ENCODE measurements at places on chromosomes 13 and 19. TPM values are rescaled to one million over a fixed set of nuclear protein-coding genes. Genes with fewer than 3 reads are reported as not detected.

- peak overlapping the region; percentile 76 for H3K27ac ChIP-seq
- H3K27me3 ChIP-seq = no peaks in the 10 kb centered on the region
- DNase-seq = peak; percentile 97
- H3K4me3 ChIP-seq = no peak overlapping the region
- H3K4me1 ChIP-seq = peaks cover 30% of the 10 kb centered on the region
These were observed 394.3 kb downstream of the FOXO1 start for GRCh38 chr13:40271931-40272775.

- no peak overlapping the region for H3K27ac ChIP-seq
- peaks cover 19% of the 10 kb centered on the region for H3K4me1 ChIP-seq
- H3K36me3 ChIP-seq = no peaks in the 10 kb centered on the region
- H3K27me3 ChIP-seq = peaks cover 11% of the 10 kb centered on the region
These were observed 2.6 kb upstream of the MEIS3 start for GRCh38 chr19:47421844-47422395.

DNA sequence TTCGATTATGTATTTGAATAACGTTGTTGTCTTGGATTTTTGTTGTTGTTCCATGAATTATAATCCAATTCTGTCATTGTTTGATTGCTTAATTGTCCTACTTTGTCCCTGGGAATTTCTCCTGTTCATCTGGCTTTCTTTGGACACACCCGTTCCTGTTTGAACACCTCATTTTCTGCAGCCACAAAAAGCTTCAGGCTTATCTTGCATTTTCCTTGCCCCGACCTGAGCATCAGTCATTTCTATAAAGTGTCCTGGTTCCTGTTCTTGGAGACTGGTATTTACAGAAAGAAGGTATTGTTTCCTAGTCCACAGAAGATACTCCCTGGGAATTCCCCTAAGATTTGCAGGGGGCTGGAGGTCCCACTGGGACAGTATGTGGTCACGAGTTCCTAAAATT, 731.8 kb upstream of the ARGLU1 start:
- no peak overlapping the region for H3K27ac ChIP-seq
- no peaks in the 10 kb centered on the region for H3K27me3 ChIP-seq
- H3K4me1 ChIP-seq = no peaks in the 10 kb centered on the region
- no peaks in the 10 kb centered on the region for H3K36me3 ChIP-seq
- H3K4me3 ChIP-seq = no peak overlapping the region

GRCh38 chr19:35055715-35056179, 14.2 kb downstream of the HPN start:
- H3K4me1 ChIP-seq = no peaks in the 10 kb centered on the region
- no peaks in the 10 kb centered on the region for H3K27me3 ChIP-seq
- no peaks in the 10 kb centered on the region for H3K36me3 ChIP-seq
- H3K4me3 ChIP-seq = no peak overlapping the region
- no peak overlapping the region for H3K27ac ChIP-seq

DNA sequence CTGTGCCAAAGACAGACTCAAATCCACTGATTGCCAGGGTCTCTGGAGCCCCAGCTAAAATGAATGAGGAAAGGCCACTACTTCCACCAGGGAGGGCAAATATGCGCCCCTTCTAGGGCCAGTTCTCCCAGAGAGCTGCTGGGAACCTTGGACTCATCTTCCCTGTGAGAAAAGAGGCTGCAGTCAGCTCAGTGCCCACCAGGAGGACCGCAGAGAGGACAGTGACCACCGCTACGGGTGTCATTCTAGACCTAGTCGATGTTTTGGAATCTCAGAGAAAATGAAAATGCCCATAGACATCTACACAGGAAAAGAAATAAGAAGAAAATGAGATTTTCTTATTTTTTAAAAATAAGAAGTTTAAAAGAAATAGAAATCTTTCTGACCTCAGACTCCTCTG, 235.1 kb downstream of the UQCRFS1 start:
- no peaks in the 10 kb centered on the region for H3K36me3 ChIP-seq
- no peaks in the 10 kb centered on the region for H3K27me3 ChIP-seq
- H3K4me3 ChIP-seq = no peak overlapping the region
- no peak for DNase-seq

GRCh38 chr13:40077396-40078027, 422.1 kb downstream of the COG6 start:
- DNase-seq = no peak
- no peak overlapping the region for H3K27ac ChIP-seq
- no peaks in the 10 kb centered on the region for H3K4me1 ChIP-seq
- no peak overlapping the region for H3K4me3 ChIP-seq

- peak overlapping the region; percentile 77 for H3K4me3 ChIP-seq
- H3K27me3 ChIP-seq = no peaks in the 10 kb centered on the region
- peaks cover 14% of the 10 kb centered on the region for H3K4me1 ChIP-seq
These were observed 654 bp downstream of the CEP89 start for GRCh38 chr19:32971012-32971595.

- H3K4me1 ChIP-seq = peaks cover 26% of the 10 kb centered on the region
- peaks cover 12% of the 10 kb centered on the region for H3K27me3 ChIP-seq
- H3K27ac ChIP-seq = no peak overlapping the region
These were observed 3.8 kb downstream of the NPAS1 start for GRCh38 chr19:47023448-47023794.

DNA sequence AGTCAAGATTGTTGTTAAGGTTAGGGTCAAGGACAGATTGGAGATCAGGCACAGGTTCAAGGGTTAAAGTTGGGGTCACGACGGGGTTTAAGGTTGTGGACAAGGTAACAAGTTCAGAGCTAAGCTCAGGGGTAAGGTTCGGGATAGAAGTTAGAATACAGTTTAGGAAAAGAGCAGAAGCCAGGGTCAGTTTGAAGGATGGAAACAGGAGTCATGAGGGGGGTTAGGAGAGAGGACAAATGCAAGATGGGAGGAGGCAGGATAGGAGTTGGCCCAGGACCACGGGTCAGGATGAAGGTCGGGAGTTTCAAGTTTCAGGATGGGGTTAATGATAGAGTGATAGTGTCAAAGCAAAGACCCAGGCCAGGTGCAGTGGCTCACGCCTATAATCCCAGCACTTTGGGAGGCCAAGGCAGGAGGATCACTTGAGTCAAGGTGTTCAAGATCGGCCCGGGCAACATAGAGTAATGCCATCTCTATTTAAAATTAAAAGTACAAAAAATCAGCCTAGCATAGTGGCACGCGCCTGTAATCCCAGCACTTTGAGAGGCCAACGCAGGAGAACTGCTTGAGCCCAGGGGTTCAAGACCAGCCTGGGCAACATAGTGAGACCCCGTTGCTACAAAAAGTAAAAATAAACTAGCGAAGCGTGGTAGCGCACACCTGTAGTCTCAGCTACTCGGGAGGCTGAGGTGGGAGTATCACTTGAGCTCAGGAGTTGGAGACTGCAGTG, 7.7 kb downstream of the NPHS1 start:
- H3K36me3 ChIP-seq = no peaks in the 10 kb centered on the region
- peaks cover 9% of the 10 kb centered on the region for H3K27me3 ChIP-seq

DNA sequence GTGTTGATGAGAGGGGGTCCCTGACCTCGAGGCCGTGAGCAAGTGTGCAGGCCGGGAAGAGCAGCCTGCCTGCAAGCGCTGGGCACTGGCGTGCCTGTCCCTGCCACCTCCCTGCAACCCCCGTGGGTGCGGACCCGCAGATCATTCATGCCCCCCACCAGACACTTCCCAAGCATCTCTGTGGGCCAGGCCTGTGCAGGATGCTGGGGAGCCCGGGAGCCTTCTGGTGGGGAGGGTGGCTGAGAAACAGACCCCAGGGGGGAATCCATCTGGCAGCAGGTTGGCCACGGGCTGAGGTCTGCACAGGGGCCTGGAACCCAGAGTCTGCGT, 18.4 kb upstream of the CACTIN start:
- no peaks in the 10 kb centered on the region for H3K27me3 ChIP-seq
- no peak overlapping the region for H3K27ac ChIP-seq
- H3K36me3 ChIP-seq = peaks cover 36% of the 10 kb centered on the region
- no peak overlapping the region for H3K4me3 ChIP-seq
- no peak for DNase-seq
- H3K4me1 ChIP-seq = no peaks in the 10 kb centered on the region

DNA sequence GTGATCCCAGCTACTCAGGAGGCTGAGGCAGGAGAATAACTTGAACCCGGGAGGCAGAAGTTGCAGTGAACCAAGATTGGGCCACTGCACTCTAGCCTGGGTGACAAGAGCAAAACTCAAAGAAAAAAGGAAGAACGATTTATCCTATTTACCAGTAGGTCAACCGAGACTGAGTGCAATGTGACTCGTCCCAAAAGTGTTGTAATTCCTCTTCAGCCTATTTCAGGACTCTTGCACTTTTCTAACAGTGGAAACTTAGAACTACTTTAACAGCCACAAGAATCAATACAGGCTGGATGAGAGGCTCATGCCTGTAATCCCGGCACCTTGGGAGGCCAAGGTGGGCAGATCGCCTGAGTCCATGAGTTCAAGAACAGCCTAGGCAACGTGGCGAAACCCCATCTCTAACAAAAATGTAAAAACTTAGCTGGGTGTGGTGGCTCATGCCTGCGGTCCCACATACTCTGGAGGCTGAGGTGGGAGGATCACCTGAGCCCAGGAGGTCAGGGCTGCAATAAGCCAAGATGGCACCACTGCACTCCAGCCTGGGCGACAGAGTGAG, 4.3 kb upstream of the NR1H2 start:
- H3K27ac ChIP-seq = no peak overlapping the region
- no peak overlapping the region for H3K4me3 ChIP-seq
- no peaks in the 10 kb centered on the region for H3K36me3 ChIP-seq

- no peaks in the 10 kb centered on the region for H3K4me1 ChIP-seq
- no peak overlapping the region for H3K27ac ChIP-seq
These were observed 61.1 kb downstream of the MAP4K1 start for GRCh38 chr19:38556521-38557174.

DNA sequence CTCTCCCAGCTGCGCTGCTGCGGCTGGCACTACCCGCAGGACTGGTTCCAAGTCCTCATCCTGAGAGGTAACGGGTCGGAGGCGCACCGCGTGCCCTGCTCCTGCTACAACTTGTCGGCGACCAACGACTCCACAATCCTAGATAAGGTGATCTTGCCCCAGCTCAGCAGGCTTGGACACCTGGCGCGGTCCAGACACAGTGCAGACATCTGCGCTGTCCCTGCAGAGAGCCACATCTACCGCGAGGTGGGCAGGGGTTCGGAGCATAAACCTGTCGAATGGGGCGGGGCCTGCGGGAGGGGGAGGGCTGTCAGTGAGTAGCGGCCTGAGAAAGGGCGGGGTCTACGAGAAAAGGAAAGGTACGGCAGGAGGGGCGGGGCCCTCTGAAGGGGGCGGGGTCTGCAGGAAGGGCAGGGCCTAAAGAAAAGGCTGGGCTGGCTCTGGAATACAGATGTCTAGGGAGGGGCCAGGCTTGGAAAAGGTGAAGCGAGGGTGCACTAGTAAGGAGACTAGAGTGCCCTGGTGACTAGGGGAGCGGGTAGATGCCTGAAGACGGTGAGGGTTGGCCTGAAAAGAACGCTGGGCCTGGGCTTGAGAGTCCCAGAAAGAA, 3.6 kb downstream of the CD37 start:
- H3K4me1 ChIP-seq = peaks cover 32% of the 10 kb centered on the region
- H3K27ac ChIP-seq = peak overlapping the region; percentile 83
- peak overlapping the region; percentile 52 for H3K4me3 ChIP-seq

DNA sequence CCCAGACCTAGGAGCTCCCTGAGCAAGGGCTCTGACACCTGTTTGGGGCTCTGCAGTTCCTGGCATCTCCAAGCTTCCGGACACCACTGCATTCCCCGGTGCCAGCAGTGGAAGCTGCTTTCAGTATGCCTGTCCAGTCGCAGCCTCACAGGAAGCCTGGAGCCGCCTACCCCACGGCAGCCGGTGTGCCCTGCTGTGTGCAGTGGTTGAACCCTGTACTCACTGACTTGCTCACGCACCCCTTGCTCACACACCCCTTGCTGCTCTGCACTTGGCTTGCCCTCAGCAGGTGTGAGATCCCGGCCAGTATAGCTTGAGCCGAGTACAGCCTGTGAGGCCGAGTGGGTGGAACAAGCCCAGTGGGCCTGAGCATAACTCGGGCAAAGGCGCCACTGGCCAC, 70.3 kb downstream of the PIBF1 start:
- no peak overlapping the region for H3K4me3 ChIP-seq
- H3K27me3 ChIP-seq = no peaks in the 10 kb centered on the region
- no peaks in the 10 kb centered on the region for H3K4me1 ChIP-seq
- no peak overlapping the region for H3K27ac ChIP-seq
- DNase-seq = no peak

- no peaks in the 10 kb centered on the region for H3K36me3 ChIP-seq
- DNase-seq = no peak
- no peaks in the 10 kb centered on the region for H3K4me1 ChIP-seq
- no peak overlapping the region for H3K27ac ChIP-seq
These were observed 91.2 kb downstream of the DPF1 start for GRCh38 chr19:38132781-38133180.

DNA sequence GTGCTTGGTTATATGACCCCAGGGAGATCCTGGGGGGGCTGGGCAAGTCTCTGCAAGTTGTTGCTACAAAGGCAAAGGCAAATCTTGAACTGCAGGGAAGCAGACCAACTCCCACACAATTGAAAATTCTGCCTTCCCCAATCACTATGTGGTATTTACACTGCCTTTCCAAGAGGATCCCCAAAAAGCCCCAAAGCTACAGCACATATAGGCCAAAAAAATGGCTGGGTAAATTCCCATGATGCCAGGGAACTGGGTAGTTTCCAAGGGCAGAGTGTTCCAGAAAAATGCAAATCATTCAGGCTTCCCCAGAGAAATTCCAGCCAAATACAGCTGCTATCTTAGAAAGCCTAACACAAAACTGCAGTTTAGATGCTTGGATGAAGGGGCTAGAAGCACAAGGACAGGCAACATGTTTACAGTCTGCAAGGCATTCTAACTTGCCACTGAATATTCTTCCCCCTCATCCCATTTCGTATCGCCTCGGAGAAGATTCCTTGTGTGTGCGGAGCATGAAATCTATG, 6.2 kb downstream of the FOXO1 start:
- H3K36me3 ChIP-seq = no peaks in the 10 kb centered on the region
- no peak for DNase-seq
- H3K4me3 ChIP-seq = no peak overlapping the region
- H3K27ac ChIP-seq = peak overlapping the region; percentile 22
- peaks cover 83% of the 10 kb centered on the region for H3K4me1 ChIP-seq
- H3K27me3 ChIP-seq = no peaks in the 10 kb centered on the region

DNA sequence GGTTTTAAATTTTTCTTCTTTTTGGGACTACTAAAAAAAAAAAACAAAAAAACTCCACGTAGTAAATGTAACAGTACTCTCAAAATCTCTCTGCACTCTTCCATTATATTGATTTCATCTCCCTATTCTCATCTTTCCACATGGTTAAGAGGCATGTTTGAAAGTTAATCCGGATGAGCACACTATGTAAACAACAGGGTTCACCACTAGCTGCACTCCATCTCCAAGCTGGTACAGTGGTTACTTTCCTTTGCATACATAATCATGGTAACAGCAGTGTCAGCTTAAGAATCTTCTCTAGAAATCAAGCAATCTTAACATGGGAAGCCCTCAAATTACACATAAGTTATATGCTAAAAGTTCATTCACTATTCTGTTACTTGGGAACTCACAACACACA, 92.6 kb downstream of the MIPEP start:
- H3K4me3 ChIP-seq = no peak overlapping the region
- H3K27ac ChIP-seq = no peak overlapping the region
- no peaks in the 10 kb centered on the region for H3K27me3 ChIP-seq
- H3K4me1 ChIP-seq = peaks cover 20% of the 10 kb centered on the region

- no peak overlapping the region for H3K27ac ChIP-seq
- no peaks in the 10 kb centered on the region for H3K36me3 ChIP-seq
- H3K4me3 ChIP-seq = no peak overlapping the region
- DNase-seq = peak; percentile 25
- no peaks in the 10 kb centered on the region for H3K27me3 ChIP-seq
These were observed 1043.6 kb downstream of the UQCRFS1 start for GRCh38 chr19:28169168-28169887.

ABHD13 gene
- 10.1 TPM for total RNA-seq

URI1 gene
- total RNA-seq = 39.8 TPM

APOC1 gene
- total RNA-seq = 14.5 TPM

ZNF98 gene
- total RNA-seq = 2.9 TPM

Data from vagina (tissue), 2 donors.